ENCODE measurements at places on chromosomes 5 and 9.

DNA sequence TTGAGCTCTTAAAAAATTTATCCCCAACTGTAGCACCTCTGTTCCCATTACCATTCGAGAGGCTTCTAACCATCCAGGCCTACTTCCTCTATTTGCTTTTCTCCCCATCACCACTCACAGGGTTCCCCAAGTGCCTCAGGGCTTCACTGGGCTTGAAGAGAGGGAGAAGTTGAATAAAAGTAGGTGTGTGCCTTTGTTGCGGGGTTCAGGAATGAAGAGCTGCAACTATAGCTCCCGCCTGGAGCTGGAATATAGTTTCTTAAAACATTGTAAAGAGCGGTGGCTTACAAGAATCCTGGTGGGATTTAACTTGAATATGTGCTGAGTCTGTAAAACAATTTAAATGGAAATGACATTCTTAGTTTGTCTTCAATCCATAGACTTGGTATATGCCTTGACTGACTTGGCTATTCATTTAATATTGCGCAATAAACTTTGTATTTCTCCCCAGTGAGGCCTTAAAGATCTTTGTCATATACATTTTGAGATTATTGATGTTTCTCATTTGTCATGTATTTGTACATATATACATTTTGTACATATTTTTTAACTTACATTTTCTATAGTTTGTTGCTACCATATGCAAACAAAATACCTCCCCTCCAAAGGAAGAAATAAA is 7.2 kb downstream of the ENTREP1 start:
- DNase-seq, result no peak

DNA sequence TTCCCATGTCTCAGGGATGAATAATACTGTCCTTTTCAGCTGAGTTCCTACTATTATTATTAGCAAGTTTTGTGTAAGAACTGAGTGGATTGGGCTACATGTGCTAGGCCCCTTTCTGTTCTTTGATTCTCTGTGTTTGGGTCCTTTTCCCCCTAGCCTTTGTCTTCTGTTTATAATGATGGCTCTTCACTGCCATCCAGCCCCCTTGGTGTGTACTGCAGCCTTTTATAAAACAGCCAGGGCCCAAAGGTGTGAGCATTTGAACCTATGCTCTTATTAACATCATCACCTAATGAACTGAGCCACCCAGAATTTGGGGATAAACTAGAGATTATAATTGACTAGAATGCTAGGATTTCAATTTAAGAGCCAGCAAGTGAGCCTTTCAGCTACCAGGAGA is 52.6 kb downstream of the PLAC8L1 start:
- DNase-seq, result no peak

DNA sequence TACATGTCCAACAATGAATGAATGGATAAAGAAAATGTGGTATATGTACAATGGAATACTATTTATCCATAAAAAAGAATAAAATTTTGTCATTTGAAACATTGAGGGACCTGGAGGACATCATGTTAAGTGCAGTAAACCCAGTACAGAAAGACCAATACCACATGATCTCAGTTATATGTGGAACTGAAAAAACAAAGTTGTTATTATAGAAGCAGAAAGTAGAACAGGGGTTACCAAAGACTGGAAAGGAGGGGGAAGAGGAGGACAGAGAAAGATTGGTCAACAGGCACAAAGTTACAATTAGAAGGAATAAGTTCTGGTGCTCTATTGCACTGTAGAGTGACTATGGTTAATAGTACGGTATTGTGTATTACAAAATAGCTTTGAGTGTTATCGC is 233.8 kb downstream of the SEMA6A start:
- DNase-seq, result no peak

GRCh38 chr5:136032564-136032963 is 3.8 kb downstream of the TGFBI start:
- no peak for DNase-seq

- no peak for DNase-seq
Measured at GRCh38 chr5:143758015-143758414, 53.9 kb upstream of the HMHB1 start.

Data from NCI-H1417 (cell line).